ENCODE measurements at places on chromosomes 3 and 15.
A peak's percentile ranks its signal among the peaks of the same experiment; 100 is the strongest.

DNA sequence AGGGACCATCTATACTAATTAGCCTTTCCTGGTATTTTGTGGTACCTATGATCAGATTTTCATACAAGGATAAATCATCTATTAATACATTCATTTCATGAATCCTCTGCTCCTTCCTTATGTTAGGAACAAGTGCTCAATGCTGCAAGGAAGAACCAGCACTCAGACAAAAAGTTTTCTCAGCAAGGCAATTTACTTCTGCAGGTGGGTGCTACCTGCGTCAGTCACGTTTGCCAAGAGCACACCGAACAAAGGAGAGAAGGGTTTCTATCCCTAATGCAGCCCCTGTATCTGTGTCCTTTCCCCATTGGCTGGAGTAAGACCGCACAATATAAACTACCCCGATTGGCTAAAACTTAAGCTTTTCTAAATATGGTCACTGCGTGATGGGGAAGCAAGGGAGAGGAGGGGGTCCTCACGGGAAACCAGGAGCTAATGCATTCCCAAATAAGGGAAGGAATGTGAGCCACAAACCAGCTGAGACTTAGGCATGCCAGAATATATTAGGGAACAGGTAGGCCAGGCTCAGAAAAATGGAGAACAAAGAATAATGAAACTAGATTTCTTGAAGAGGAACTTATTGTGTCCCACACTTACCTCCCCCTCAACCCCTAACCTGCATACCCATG lies 76.5 kb downstream of the AQR start:
- no peak for DNase-seq

DNA sequence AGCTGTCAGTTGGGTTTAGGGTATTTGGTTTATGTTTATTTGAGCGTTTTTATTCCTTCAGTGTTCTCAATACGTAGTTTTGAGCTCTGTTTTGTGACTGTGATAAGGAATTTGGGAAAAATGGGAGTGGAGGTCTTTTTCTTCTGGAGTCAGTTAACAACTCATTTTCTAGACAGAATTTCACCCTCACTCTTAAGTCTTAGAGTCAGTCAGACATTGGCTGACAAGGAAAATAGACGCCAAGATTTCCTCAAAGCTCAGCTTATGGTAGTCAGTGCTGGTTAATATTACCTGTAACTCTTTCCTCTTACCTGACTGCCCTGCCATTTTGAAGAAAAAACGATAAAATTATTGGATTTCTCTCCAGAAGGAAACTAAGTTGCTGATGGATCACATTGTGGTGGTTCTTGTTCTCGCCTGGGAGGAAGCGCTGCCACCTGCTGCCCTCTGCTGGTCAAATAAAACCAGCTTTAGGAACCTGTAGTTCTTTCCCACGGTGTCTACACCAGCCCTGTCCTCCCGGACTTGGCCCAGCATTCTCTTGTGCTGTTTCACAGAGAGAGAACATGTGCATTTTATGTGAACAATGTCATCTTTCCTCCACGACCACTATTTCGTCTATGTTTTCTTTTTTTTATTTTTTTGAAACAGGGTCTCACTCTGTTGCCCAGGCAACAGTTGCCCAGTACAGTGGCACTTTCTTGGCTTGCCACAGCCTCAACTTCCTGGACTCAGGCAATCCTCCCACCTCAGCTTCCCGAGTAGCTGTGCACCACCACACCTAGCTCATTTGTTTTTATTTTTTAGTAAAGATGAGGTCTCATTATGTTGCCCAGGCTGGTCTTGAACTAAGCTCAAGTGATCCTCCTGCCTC lies 41.4 kb upstream of the UMPS start:
- DNase-seq, result peak; percentile 60

GRCh38 chr15:65682404-65682911 lies 60.7 kb downstream of the SLC24A1 start:
- DNase-seq, result no peak

GRCh38 chr15:70535955-70536338 lies 227.4 kb downstream of the UACA start:
- no peak for DNase-seq

DNA sequence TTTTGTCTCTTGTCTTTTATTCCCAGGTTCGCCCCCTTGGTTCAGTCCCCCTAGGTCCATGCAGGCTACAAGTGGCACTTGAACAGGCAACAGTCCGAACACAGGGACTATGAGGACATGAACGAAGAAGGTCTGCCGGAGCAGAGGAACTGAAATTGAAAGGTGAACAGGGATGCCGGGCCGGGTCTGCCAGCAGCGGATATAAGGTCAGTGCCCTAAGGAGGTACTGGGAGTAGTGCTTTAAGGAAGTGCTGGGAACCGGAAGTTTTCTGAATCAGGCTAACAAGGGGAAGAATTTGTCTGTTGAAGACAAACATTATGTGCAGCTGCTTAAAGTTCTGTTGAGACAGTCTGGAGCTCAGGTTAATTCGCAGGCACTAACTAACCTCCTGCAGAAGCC lies 46.8 kb downstream of the LSM3 start:
- no peak for DNase-seq

GRCh38 chr3:39104961-39105686 lies 2.3 kb downstream of the GORASP1 start:
- DNase-seq, result no peak

DNA sequence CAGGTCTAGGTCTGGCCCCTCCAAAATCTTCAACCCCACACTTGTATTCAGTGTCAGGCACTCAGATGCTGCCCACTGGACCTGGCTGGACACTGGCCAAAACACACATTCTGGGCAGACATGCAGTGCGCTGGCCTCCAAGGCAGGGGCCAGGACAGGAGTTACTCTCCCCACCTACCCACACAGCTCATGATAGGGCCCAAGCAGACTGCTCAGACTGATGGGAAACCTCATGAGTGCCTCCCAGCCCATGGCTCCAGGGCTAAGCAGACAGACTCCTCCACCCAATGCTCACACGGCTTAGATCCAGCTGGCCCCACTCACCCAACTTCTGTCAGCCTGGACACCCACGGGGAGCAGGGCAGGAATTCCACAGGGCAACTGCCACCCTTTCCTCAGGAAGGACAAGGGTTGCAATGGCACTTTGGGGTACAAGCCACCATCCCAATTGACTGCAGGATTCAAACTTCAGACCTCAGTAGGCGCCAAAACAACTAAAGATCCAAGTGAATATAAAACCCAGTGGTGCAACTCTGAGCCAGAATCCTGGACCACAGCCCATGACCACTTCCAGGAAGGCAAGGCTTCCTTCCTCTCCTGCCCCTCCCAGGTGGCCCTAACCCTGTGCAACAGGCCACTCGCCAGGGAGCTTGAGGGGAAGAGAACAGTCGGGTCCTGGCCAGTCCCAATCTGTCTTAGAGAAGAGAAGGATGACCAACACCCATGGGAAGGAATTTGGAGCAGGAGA lies 1.4 kb downstream of the LTF start:
- no peak for DNase-seq

GRCh38 chr3:172186607-172187006 lies 147.2 kb downstream of the FNDC3B start:
- no peak for DNase-seq

DNA sequence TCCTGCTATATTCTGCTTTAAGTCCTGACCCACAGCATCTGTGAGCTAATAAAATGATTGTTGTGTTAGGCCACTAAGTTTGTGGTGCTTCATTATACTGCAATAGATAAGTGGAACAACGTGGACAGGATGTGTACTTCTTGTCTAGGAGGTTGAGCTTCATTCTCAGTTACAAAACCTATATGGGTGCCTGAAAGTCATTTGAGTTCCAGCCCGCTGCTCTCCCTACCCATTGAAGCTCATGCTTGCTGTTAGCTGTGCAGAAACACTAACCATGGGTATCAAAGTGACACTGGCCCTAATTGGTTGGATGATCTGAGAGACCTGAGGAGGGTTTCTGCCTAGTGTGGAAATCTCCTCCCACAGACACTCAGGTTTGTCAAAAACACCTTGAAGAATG lies 357.2 kb downstream of the PDCD6IP start:
- DNase-seq, result no peak

DNA sequence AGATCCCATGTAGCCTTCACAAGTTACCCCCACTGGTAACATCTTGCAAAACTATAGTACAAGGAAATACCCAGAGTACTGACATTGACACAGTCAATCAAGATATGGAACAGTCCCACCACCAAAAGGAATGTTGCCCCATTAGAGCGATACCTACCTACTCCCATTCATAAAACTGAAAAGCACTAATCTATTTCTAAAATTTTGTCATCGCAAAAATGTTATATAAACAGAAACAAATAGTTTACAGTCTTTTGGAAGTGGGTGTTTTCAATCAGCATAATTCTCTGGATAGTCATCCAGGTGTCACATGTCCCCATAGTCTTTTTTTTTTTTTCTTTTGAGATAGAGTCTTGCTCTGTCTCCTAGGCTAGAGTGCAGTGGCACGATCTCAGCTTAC lies 156.9 kb upstream of the AGTR1 start:
- no peak for DNase-seq

DNA sequence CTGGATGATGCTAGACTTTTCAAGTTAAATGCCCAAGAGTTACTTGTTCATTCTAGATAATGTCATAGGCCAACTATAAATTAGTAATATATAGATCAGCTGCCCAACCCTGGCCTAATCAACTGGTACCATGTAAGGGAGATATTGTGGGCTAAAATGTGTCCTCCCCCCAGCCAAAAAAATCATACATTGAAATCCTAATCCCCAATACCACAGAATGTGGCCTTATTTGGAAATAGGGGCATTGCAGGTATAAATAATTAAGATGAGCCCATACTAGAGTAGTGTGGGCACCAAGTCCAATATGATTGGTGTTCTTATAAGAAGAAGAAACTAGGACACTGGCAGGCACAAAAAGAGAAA lies 92.5 kb downstream of the RPL22L1 start:
- DNase-seq, result no peak

GRCh38 chr3:106425026-106425425 lies 556.2 kb upstream of the CBLB start:
- no peak for DNase-seq

- no peak for DNase-seq
Observed at GRCh38 chr3:105473521-105474223, 107.0 kb downstream of the ALCAM start.

DNA sequence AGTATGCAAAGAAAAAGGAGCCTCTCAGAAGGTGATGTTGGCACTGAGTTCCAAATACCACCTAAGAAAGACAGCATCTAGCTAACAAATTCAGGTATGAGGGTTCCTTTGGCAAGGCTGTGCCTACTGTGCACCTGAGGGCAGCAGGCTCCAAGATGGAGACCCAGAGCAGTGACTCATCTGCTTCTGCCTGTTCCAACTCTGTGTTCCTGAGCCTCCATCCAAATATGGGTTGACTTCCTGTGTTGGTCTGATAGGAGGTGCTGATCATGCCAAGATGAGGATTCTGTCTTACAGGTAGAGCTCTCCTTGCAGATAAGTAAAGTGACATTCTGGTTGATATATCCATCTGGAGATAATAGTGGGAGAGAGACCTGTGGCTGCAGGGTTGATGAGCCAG lies 26.0 kb downstream of the SV2B start:
- DNase-seq, result no peak

- DNase-seq, result no peak
Observed at GRCh38 chr3:13106308-13107001, 33.2 kb upstream of the IQSEC1 start.

- DNase-seq, result no peak
Observed at GRCh38 chr3:50323614-50324199, 1.2 kb upstream of the HYAL2 start.

DNA sequence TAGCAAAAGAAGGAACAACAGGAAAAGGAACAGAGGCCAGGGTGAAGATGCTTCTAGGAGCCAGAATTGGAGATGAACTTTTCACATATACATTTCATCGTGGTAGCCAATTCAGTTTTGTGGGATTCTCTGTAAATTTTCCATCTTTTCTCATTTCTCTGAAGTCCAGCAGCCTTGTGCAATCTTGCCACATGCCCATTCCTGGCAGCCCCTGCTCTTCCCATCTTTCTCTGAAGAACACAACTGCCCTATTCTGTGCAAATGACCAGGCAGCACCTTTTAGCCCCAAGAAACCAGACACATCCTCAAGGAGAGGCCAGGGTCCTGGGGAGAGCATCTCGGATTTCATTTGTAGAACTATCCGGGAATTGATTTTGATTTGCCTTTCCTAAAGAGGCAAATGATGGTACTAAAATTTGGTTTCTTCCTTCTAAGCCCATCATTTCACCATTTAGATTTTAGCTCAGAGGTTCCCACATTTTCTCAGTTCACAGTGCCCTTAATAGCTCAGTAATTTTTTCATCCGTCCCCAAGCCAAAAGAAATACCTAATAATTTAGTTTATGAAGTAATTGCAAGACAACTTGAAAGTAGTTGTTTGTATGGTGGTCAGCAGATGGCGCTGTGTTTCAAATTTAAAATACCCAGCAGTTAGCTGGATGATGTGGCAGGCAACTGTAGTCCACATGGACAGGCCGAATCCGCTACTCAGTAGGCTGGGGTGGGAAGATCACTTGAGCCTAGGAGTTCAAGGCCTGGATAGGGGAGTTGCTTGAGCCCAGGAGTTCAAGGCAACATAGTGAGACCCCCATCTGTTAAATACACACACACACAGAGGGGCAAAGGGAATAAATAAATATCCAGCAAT lies 61.3 kb upstream of the ACKR4 start:
- DNase-seq, result peak; percentile 66

GRCh38 chr3:138429665-138430064 lies 4.8 kb upstream of the ESYT3 start:
- DNase-seq, result no peak

DNA sequence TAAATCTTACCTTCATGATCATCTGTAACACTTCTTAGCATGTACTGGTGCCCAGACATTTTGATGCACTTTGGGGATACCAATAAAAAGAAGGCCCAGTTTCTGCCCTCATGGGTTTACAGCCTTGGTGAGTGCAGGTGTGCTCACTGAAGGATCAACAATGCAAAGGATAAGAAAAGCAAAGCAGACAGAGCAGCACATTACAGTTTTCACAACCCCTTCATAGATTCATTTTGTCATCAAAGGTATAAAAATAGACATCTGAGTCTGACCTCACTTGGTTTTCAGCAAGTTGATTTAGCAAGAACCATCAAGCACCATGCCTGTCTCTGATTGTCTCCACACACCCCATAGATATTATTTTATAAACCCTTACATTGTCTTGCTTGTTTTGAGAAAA lies 77.6 kb downstream of the BFSP2 start:
- no peak for DNase-seq

GRCh38 chr3:48928679-48929078 lies 10.0 kb downstream of the ARIH2 start:
- no peak for DNase-seq

DNA sequence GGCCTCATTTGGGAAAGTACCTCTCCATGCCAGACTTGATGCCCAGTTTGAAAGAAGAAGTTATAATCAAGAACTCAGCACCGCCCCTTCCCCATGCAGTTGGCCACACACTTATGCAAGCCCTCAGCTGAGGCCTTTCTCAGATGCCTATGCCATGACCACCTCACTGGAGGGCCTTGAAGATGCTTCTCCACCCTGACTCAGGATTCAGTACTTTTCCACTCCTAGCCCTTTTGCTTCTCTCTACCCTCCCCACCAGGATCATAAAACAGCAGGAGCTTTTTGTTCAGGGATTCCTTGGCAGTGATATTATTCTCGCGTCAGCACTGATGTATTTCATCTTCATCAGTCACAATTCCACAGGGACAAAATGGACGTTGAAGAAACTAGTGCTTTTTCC lies 313.5 kb downstream of the PYDC2 start:
- DNase-seq, result no peak

Data from NCI-H1436 (cell line).